ENCODE measurements at places on chromosomes 6 and 20.

GRCh38 chr20:37377346-37378081 lies 31.6 kb downstream of the SRC start:
- DNase-seq: no peak

DNA sequence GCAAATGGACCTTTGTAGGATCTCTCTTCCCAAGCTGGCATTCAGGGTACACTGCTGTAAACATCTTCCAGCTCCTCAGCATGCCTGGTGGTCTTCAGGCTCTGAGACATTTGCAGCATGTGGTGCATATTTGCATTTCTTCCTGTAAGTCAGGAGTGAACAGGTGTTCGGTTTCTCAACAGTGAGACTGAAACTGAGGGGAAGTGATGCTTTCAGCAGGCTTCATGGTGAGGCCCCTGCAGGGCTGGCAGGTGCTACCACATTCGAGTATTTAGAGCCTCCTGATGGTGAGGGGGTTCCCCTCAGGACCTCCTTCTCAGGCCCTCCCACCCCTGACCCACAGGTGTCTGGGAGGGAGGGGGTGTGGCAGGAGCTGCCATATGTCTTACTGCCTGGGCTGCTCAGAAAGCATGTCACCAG lies 15.1 kb downstream of the MYBL2 start:
- no peak for DNase-seq

GRCh38 chr6:136711644-136712043 lies 80.6 kb downstream of the MAP3K5 start:
- DNase-seq: no peak

DNA sequence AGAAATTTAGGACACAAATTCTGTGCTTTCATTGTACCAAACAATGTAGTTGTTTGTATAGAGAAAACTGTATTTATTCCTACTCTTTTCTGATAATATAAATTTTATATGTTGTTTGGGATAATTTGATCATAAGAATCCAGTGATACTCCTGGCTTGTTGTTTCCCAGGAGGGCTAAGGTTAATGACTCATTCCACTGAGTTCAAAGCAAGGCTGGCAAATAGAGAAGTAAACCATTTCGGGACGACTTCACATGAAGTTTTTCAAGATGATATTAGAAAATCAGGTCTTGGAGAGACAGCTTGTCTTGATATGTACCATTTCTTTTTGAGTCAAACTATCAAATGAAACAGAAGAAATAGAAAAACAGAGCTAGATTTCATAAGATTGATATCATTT lies 326.1 kb upstream of the CNR1 start:
- no peak for DNase-seq

- no peak for DNase-seq
Measured at GRCh38 chr6:45532721-45533210, 155.0 kb upstream of the SUPT3H start.

DNA sequence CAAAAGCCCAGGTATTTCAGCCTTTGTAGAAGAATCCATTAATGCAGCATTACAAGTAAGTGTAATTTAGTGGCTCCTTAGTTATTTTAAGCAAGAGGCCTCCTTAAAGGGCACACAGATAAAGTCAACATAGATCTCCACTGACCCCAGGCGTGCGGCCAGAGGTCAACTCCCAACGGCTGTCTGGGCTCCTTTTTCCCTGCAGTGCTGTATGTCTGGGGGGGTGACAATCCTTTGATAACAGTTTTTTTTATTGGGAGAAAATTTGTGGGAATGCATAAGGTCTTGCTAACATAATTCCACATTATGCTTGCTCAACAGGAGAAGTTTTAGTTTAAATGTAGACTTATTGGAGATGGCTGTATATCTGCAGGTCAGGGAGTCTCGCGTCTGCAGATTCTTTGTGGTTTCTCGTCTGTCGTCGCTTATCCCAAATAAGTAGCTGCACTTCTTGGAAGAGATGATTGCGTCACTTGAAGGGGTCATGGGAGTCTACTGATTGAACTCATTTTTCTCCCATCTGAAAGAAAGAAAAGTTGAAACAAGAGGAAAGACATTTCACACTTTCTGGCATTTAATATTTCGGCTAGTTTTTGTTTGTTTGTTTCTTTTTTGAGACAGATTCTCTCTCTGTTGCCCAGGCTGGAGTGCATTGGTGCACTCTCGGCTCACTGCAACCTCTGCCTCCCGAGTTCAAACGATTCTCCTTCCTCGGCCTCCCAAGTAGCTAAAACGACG lies 151.7 kb upstream of the AKAP12 start:
- no peak for DNase-seq

DNA sequence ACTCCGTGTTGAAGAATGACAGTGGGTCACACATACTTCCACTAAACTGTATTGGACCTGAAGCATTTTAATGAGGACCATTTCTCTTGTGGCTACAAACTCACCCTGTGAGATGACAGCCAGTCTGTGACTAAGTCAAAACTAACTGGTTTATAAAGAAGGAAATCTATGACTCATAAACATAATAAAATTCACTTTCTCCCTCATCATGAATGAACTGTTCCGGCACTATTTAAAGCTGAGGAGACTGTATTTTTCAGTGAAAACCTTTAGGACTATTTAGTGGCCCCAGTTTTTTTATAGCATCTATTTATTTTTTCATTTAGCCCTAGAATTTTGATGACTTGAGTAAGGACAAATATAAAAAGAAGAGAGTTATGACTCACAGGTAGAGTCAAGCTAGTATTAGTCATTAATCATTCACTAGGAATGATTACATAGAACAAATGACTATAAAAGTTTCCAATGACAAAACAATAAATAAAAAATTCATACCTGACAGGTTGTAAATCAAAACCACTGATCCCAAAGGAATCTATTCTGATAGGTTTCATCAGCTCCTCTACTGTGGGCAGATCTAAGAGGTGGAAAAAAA lies 34.2 kb downstream of the CEP162 start:
- DNase-seq: no peak

DNA sequence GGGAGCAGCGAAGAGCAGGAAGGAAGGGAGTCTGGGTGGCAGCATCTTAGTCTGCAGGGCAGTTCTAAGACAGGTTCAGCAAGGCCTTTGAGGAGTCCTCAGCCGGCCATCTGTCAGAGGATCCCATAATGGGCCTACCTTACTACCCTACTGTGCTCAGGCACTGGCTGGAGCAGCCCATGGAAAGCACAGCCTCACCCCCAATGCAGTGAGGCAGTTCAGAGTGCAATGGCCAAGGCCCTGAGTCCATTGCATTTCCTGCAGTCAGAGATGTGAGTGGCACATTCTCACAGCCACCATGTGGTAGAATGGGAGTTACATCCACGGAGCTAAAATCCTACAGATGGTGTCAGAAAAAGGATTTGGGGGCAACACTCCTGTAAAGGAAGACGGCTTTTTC lies 19.4 kb upstream of the OVOL2 start:
- no peak for DNase-seq

DNA sequence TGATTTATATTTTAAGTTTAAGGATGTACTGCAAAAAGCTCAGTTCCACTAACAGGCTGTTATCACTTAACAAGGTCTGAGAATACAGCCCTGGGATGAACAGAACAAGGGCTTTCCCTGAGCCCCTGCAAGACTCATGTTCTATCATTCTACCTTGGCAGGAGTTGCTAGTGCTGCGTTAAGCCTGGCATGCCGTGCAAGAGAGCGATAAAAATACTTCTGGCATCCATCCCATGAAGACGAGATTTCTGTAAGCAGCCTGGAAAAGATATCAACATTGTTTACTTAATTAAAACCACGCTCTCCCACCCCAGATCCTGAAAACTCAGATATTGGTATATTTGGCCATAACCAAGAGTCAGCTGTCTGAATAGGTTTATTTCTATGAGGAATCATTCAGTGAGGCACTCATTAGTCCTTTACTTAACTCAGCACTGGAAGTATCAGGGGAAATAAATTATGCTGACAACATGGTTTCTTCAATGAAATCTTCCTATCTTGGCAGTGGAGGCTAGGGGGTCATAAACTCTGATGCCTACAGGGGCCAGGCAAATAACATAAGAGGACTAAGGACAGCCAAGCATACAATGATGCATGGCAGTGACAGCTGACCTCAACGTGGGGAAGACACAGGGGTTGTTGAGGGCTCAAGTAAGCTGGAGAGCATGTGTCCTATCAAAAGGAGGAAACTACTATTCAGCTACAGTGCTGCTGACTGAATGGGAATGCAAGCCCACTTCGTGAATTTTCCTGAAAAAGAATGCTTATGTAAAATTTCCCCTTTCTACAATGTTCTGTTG lies 37.6 kb upstream of the LYRM2 start:
- no peak for DNase-seq

DNA sequence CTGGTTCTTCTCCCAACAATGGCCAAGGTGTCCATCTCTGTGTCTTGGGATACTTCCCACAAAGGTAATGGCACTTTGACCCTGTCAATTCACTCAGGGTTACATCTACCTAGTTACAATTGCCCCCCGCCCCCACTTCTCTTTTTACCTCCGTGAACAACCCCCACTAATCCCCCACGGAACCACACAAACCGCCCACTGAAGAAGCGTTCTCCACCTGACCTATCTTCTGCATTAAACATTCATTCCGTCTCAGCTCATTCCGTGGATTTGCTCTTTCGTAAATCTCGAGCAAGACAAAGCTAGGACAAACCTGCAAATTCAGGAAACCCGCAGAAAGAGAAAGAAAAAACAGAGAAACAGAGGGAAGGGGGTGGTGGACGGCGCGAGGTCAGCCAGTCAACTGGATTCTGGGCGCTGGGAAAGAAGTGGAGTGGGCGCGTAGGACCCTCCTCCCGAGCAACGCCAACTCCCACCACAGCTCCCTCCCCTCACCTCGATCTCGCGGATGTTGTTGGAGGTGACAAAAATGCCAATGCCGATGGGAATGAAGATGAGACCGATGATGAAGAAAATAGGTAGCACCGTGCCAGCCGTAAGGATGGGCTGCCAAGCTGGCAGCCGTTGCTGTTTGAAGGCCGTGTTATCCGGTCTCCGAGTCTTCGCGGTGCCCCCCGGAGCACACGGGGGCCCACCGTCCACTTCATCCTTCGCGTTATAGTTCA lies 523 bp downstream of the TMEM30A start:
- DNase-seq: no peak

DNA sequence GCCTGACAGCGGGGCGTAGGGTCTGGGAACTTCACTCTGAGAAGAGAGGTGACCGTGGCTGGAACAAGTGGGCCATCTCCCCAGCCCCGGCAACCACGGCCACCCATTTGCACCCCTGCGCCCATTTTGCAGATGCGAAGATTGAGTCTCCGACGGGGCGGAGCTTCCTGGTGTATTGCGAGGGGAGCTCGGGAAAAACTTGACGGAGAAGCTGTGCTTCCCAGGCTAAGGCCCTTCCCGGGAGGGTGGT lies 653 bp downstream of the ZNF335 start:
- DNase-seq: no peak

DNA sequence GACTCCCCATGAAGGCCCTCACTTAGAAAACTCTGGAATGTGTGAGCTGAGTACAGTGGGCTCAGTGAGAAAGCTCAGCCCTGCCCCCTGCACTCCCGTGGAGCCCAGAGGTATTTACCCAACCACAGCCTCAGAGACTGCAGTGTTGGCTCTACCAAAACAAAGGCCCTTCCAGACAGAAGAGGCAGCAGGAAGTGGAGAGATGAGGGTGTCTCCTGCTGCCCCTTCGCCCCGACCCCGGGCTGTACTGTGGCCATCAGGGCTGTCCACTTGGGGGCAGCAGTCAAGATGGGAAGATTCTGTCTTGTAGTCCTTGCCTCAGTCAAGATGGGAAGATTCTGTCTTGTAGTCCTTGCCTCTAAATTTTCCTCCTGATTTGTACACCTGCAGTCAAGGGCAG lies 341.3 kb downstream of the TAF4 start:
- no peak for DNase-seq

GRCh38 chr6:11961923-11962322 lies 50.2 kb upstream of the HIVEP1 start:
- DNase-seq: no peak

DNA sequence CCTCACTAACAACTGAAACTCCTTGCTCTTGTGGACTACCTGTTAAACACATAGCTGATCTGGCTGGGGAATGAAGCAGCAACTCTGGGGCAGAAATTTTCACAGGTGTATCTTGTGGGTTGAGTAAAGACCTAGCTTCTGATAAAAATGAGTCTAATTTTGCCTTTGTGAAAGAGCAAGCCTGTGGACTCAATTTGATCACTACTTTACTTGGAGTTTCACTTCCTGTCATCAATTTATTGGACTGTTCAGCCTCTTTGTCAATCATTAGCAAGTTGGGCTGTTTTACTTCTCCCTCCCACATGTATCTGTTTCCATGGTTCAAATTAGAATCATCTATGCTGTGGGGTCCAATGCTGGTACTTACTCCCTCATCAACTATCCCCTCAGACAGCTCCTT lies 29.6 kb upstream of the CRIP3 start:
- no peak for DNase-seq

DNA sequence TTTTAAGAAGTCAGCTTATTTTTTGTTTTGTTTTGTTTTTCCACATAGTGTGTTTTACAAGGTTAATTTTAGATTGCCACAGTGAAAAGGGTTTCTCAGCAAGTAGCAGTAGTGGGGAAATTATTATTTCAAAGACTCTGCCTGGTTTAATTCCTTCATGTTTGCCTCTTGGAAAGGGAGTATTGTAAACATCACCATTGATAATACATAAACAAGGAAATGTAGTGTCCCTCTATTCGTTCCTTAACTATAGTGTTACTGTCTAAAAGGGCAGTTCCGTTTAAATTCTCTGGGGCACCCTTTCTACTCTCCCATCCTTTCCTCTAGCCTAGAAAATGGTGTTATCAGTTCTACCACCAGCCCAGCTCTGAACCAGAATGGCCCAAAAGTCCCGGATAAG lies 391.0 kb upstream of the SOX4 start:
- no peak for DNase-seq
